ENCODE measurements at places on chromosomes 7 and 10.
A peak's percentile ranks its signal among the peaks of the same experiment; 100 is the strongest.

DNA sequence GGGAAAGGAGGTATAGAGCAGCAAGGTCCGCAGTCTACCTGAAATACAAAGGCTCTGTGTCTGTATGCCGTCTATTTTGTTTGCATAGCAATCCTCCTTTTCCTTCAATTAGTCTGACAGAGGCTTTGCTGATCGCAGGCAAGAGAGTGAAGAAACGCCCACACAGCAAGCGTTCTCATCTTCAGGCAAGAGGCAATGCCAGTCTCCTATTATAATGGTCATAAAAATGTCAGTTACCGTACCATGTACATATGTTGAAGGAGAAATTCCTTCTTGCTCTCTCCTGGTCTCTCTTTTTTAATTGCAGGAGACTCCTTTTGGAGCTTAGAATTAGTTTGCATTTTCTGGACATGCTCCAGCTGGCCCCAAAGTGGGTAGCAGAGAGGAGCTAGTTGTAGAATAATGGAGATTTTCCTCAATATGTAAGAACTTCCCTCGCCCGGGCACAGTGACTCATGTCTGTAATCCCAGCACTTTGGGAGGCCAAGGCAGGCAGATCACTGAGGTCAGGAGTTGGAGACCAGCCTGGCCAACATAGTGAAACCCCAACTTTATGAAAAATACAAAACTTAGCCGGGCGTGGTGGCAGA is 139.5 kb downstream of the PFKFB3 start:
- DNase-seq, result no peak

DNA sequence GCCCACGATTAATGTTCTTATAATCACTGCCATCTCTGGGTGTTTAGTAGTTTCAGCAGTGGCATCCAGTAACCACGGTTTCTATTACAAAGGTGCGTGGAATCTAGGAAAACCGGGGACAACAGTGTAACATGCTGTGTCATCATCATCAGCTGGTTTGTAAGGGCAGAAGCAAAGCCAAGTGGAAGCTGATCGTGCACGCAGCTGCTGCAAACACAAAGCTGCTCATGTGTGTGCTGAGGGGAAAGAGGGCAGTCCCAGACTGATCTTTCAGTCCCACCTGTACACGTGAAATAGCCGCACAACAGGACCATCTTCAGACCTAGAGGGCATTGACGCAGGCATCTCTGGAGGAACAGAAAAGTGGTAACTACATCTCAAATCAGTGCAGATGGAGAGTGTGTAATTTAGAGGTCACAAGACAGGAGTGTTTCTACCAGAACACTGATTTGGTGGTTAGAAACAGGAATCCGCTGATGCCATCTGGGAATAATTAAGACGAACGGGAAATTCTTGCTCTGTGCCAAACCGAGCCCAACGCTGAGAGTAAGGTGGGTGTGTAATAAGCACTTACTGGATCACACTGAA is 13.4 kb downstream of the ANKRD16 start:
- no peak for DNase-seq

- peak; percentile 92 for DNase-seq
Observed at GRCh38 chr7:23938937-23939552, 229.0 kb downstream of the STK31 start.

DNA sequence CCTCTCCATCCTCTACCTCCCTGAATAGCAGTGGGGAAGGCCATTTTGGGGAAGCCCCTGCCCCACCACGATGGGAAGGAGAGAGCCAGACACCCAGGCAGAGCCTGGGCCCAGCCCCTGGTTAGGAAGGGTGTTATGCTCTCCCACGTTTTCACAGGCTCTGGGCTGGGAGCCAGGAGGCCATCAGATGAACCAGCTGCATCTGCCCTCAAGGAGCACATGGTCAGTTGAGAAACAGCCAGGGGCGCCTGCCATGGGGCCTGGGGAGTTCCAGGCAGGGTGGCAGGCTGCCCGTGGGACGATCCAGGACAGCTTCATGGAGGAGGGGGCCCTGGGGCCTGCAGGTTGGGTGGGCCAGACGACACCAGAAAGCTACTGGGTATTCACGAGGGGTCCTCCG is 47.5 kb downstream of the CAMK2B start:
- no peak for DNase-seq

GRCh38 chr7:114922652-114923402 is 933 bp downstream of the MDFIC start:
- peak; percentile 76 for DNase-seq

DNA sequence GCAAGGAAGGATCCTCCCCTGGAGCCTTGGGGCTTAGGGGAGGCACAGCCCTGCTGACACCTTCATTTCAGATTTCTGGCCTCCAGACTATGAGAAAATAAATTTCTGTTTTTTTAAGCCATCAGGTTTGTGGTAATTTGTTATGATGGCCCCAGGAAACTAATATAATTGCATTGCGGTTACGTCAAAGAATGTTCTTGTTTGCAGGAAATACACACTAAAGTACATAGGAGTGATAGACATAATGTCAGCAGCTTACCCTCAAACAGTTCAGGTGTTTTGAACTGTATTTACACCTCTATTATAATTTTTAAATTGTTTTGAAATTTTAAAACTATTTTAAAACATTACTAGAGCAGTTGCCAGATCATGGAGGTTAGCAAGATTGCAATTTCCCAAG is 12.6 kb upstream of the FHIP2A start:
- no peak for DNase-seq

DNA sequence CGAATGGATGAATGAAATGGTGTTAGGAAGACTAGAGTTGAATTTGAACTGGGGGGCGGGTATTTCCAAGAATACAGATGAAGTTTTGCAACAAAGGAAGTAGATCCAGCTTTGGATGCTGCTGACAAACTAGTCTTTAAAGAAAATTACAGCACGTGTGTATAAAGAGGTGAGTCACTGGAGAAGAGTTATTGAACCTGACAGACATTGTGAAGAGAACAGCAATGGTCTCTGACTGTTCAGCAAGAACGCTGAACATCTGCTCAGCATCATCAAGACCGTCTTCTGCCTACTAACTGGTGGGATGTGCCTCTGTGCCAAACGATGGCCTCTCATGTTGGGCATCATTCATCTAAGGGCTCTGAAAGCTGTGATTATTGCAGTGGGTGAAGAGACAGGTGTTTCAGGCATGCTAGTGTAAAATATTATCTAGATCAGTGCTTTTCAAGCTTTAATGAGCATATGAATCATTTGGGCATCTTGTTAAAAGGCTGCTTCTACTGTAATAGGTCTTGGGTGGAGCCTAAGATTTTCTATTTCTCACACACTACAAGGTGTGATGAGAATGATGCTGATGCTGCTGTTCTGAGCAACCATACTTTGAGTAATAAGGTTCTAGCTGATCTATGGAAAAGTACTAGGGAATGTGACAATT is 291.3 kb downstream of the PTEN start:
- DNase-seq, result no peak

- no peak for DNase-seq
Observed at GRCh38 chr10:22673785-22674572, 40.4 kb downstream of the PIP4K2A start.

DNA sequence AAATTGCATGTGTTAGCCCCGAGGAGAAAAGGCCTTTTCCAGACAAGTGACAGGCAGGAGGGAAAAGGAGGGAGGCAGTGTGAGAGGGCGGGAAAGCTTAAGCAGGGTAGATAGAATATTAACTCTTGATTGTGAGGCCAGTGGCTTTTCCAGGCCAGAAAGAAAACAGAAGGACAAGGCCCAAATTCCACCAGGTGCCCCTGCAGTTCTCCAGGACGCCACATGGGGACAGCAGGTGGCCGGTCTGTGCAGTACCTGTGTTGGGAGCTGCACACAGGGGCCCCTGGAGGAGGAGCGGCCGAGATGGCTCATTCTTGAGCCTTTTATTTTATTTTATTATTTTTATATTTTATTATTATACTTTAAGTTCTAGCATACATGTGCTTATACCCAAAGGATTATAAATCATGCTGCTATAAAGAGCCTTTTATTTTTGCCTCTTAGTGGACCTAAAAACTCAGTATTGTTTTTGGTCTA is 141.3 kb upstream of the KLF14 start:
- DNase-seq, result no peak

DNA sequence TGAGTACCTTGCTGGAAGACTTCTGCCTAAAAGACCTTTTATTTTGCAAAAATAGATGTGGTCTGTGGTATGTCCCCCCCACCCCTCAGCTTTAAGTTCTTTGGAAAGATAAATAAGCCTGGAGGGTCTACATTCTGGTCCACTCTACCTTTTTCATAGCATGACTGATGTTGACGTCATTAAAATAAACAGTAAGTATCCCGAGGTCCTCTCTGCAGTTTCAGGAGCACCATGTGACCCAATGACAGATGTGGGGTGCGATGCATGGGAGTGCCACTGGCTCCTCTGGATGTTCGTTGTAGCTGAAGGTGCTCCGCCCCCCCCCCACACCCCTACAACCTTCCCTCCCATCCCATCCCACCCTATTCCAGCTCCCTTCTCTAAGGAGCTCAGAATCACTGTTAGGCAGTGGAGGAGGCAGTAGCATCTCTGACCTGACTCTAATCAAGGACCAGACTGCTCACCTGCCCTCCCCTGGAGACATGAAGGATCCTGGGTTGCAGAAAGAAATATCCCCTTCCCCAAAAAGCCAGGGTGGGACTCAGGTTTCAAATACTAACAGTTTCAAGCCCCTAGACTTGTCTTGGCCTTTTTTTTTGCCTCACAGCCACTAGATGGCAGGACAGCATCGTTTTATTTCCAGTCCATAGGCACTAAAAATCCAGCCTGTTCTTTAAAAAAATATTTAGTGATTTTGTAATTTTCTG is 25.1 kb downstream of the CASP7 start:
- peak; percentile 75 for DNase-seq

DNA sequence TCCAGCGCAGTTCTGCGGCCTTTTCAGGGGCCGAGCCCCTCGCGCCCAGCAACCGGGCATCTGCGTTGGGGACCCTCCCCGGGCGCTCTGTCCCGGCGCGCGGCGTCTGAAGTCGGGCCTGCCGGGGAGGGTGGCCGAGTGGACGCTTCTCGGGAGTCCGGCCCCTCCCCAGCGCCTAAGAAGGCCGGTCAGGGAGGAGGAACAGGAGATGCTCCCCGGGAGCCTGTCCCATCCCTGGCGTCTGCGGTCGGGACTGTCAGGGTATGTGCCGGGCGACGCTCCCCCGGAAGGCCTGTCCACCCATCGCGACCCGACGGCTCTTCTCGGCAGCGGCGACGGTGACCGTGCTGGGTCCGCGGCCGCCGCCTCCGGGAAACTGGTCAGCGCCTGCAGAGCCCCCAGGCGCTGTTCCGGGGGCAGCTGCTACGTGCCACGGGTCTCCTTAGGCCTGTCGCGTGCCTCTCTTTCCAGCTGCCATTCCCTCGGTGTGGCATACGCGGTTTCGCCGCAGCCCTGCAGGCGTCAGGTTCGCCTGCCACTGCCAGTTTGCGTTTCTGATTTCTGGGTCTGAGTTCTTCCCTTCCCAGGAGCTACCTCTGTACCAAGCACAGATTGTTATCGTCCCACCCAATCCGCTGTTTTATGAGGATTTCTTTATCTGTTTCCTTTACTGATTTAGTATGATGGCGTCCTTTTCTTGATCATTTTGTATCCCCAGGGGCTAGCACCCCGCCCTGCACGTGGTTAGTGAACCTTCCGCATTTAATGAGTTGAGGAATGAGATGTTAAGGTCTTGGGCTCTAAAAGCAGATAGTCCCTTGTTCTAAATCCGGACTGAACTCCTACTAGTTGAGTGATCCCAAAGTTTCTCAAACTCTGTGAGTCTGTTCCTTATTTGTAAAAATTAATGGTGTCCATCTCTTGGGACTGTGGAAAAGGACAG is 782 bp downstream of the IFIT5 start:
- no peak for DNase-seq

GRCh38 chr7:140544388-140544826 is 65.1 kb upstream of the MKRN1 start:
- no peak for DNase-seq

DNA sequence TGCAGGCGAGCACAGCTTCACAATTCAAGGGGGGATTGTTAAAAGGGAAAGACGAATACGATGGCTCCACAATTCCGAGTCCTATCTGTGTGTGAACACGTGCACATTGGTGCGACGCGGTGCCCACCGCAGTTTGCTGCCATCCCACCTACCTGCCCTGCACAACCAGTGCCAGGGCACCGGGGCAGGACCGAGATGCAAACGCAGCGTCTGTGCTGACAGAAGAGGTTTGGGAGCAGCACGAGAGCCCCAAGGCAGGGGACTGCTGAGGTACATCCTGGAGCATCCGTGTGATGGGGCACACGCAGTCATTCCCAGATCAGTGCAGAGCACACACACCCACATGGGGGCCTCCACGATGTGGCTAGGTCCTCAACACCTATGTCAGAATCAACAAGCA is 221.3 kb downstream of the DNAJB6 start:
- no peak for DNase-seq

DNA sequence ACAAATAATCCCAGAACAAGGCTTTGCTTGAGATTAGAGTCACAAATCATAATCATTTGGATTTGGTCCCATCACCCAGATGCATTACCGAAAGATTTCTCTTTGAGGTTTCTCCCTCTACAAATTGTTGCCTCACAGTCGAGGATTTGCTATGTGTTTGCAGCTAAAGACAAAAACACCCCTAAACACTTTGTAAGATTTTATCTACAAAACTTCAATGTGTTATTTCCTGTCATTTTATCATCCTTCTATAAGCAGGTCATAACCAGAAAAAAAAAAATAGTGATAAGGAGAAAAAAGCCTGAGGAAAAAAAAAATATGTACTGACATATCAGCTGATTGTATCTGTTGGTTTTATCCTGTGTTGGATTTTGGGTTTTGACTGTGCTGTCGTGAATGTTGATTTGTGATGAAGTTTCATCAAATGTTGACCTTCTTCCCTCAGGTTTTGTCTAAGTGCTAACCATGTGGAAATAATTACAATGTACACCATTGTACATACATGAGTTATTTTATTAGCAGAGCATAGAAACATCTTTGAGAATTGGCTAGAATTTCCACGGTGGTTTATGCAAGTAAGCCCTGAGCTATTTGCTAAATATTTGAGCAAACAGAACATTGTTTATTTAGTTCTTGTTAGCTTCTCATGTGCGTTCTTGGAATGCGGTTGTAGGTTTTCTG is 274.4 kb downstream of the NEBL start:
- DNase-seq, result no peak

GRCh38 chr7:113285411-113285810 is 167.1 kb upstream of the SMIM30 start:
- DNase-seq, result no peak

- DNase-seq, result peak; percentile 65
Observed at GRCh38 chr7:127396184-127396583, 3.7 kb upstream of the ZNF800 start.

GRCh38 chr10:133475821-133476640 is 22.3 kb downstream of the SCART1 start:
- DNase-seq, result no peak

- peak; percentile 7 for DNase-seq
Observed at GRCh38 chr10:61404751-61405150, 48.4 kb downstream of the TMEM26 start.

All from Kasumi-1 (cell line).